Lung (tissue), 17 donors: ENCODE measurements at places on chromosomes 2 and 18. TPM values are rescaled to one million over a fixed set of nuclear protein-coding genes. Genes with fewer than 3 reads are reported as not detected.

Gene KHK
- total RNA-seq: 1.6 TPM

Gene DSG2
- 26.8 TPM for total RNA-seq

Gene TFPI
- total RNA-seq: 253 TPM

Gene TTN
- total RNA-seq: 47.4 TPM

Gene SCN2A
- 0.31 TPM for total RNA-seq

Gene NR4A2
- total RNA-seq: 7.9 TPM

Gene CD8B2
- total RNA-seq: not detected

Gene SULT6B1
- not detected for total RNA-seq

Gene TDRD15
- not detected for total RNA-seq

Gene NETO1
- not detected for total RNA-seq

Gene ACKR3
- 15.8 TPM for total RNA-seq

Gene KLHL29
- total RNA-seq: 2.7 TPM

Gene OSBPL1A
- total RNA-seq: 38.8 TPM

Gene IL1RL2
- total RNA-seq: 0.63 TPM

Gene ABCB11
- 0.15 TPM for total RNA-seq

DNA sequence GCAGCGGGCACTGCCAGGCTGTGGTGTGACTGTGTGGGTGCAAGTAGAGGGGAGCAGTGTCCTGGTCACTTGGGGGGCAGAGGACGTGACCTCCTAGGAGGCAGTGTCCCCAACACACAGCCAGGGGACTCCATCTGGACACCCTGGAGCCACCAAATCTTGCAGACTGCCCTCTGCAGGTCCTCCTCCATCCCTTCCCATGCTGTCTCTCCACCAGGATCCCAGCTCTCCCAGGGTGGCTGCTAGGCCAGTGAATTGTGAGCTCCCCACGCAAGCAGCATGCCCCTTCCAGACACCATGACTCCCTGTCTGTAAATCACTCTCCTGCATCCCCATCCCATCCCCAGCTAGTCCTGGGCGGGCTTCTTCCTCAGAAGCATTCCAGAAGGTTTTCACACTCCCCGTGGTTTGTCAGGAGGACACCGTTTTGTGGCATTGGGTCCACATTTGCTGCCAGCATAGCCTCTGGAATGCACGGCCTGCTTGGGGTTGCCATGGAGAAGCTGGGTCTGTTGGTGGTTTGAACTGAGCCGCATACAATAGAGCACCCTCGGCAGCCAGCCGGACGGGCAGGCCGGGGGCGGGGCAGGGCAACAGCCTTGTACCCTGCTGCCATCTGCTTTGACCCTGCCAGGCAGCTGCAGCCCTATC is 210.7 kb downstream of the KLHL29 start:
- peak; percentile 70 for DNase-seq

DNA sequence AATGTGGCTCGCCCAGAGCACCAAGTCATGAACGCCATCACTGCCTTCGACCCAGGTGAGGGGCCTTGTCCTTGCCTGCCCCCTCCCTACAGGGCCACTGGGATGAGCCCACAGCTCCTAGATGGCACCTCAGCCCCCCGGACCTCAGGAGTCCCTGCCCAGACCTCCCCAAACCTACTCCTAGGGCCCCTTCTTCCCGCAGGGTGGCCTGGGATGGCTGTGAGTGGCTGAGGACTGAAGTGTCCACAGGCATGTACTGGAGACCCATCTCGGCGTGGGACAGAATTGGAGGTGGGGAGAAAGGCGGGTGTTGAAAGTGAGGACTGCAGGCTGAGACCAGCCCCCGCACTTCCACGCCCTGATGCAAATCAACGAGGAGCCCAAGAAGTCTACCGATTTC is 2.8 kb upstream of the TUBB6 start:
- no peak for DNase-seq

DNA sequence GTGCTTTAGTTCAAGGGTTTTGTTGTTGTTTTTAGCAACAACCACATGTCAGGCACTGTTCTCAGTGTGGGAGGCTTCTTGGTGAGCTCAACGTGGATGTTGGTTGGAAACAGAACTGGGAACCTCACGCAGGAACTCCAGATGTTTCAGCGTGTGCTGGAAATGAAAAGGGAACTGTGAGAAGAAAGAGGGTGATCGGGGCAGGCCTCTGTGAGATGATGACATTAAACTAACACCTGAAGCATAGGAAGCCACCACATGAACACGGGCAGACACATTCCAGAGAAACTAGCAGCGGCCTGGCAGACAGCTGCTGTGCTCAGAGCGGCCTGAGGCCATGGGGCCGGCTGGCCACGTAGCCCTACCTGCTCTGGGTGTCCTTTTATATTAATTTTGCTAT is 66.4 kb downstream of the COA5 start:
- no peak for DNase-seq

DNA sequence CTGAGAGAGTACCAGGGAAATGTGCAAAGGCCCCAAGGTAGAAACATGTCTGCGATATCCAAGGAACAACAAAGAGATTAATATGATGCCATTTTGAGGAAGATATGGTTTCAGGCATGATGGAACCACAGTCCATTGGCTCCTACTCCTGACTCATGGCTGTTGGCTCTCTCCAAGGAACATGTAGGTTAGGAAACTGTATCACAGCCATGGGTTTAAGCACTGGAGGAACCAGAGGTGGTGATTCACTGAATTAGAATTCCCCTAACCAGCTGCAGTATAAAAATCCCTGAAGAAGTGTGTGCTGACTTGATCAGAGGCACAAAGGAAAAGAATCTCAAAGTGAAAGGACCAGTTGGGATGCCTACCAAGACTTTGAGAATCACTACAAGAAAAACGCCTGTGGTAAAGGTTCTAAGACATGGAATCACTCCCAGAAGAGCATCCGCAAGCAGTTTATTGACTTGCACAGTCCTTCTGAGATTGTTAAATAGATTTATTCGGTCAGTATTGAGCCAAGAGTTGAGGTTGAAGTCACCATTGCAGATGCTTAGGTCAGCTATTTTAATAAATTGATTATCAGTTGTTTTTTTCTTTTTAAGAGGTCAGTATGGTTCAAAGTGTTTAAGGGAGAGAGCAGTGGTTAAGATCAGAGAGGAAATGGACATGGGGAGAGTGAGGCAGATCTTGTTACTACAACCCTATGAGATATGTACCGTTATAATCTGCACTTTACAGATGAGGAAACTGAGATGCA is 110.7 kb upstream of the OTX1 start:
- DNase-seq: no peak

DNA sequence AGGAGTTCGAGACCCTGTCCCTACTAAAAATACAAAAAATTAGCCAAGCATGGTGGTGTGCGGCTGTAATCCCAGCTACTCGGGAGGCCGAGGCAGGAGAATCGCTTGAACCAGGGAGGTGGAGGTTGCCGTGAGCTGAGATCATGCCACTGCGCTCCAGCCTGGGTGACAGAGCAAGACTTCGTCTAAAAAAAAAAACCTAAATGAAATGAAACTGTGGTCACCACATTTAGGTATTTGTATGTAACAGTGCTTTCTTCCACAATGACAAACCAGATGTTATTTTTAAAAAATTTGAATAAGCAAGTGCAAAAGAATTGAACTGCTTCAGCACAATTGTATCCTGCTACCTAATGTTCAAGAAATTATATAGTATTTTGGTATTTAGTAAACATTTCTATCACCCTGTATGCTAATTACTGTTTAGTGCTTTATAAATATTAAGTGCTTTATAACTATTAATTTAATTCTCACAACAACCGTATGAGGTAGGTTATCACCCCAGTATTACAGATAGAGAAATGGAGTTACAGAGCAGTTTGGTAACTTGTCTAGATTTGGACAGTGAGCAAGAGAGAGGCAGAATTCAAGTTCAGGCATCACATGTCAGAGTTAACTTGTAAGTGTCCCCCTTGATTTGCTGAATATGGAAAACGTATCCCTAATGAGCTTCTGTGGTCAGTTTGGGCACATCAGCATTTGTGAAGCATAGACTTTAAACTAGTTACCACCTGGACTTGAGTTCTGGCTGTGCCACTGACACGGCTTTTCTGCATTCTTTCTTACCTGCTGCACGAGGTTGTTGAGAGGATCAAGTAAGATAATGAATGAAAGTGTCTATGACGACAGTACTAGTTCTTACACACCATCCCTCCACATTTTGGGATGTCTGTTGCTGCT is 14.4 kb downstream of the PHLPP1 start:
- DNase-seq: no peak

- no peak for DNase-seq
Observed at GRCh38 chr18:43547456-43547855, 270.2 kb upstream of the SYT4 start.

GRCh38 chr18:52334896-52335295 is 5.1 kb upstream of the DCC start:
- DNase-seq: no peak

GRCh38 chr2:184463102-184463865 is 135.0 kb upstream of the ZNF804A start:
- no peak for DNase-seq

DNA sequence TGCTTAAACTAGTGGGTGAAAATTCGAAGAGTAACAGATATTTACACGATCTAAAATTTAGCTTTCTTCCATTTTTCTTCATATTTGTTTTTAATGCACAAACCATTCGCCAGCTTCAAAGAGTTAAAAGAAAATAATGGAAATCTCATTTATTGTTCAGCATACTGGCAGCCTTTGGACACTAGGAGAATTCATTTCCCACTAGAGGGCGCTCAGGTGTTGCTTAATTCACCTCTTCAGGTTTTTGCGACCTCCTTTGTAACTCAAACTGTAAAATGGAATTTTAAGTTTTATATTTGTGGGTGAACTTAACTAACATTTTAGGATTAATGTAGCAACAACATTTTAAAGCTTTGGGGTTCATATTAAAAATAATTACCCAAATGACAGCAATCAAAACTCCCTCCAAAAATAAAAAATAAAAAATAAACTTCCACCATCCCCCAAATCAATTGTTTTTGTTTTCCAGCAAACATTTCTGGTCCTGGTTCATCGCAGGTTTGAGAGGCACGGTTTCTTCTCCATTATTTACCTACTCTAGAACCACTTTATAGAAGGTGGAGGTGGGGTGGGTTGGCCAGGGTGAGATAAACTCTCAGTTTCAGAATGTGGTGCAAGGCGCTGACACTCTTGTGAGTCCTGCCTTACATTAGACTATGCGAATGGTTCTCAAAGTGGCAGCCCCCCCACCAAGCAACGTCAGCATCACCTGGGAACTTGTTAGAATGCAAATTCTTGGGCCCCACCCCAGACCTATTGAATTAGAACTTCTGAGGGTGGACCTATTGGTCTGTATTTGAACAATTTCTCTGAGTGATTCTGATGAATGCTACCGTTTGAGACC is 24.7 kb upstream of the PNPT1 start:
- peak; percentile 60 for DNase-seq

DNA sequence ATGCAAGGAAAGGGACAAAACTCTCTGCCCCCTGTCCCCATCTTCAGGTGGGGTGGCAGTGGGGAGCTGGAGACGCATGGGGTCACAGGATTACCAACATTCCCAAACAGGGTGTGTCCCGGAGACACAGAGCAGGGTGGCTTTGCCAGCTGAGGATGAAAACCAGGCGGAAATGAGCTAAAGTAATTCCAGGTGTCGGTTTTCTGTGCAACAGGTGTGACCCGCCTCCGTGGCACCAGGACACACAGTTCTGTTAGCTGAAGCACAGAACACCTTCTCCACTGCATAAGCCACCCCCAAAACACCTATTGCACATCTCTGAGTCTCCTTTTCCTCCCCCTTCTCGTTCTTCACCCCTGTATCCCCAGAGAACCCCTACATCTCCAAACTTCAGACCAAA is 122.7 kb upstream of the GLI2 start:
- DNase-seq: no peak

- no peak for DNase-seq
Observed at GRCh38 chr2:25230948-25231311, 62.5 kb upstream of the POMC start.

- no peak for DNase-seq
Observed at GRCh38 chr2:85635636-85636035, 19.6 kb downstream of the USP39 start.

DNA sequence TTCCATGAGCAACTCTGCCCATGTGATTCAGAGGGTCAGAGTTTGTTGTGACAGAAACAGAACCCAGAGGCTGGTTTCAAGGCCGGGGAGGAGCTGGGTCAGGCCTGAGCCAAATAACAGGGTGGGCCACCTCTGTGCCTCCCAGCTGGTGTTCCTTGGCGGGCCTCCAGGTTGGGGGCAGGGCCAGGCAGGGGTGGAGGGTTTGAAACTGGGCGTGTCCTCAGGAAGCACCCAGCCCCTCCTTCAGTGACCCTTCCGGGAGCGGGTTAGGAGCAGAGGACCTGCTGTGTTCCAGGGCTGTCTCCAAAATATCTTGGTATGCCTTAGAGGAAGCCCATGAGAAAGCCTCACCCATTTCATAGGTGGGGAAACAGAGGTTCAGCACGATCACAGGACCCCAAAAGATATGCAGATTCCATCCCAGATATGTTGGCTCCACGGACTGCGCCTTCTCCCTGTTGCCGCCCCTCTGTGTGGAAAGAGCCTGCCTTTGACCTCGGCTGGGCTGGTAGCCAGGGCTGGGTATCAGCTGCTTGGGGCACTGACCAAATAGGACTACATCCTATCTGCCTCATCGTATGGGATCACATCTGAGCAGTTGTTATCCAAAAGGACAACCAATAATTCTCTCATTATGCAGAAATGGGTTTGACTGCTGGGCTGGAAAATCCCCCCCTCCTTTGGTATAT is 74.8 kb upstream of the GLI2 start:
- peak; percentile 51 for DNase-seq

- no peak for DNase-seq
Observed at GRCh38 chr2:7363906-7364305, 446.7 kb downstream of the RNF144A start.

- DNase-seq: no peak
Observed at GRCh38 chr2:12824351-12824777, 107.6 kb downstream of the TRIB2 start.

- no peak for DNase-seq
Observed at GRCh38 chr2:47720559-47720958, 62.4 kb upstream of the MSH6 start.

DNA sequence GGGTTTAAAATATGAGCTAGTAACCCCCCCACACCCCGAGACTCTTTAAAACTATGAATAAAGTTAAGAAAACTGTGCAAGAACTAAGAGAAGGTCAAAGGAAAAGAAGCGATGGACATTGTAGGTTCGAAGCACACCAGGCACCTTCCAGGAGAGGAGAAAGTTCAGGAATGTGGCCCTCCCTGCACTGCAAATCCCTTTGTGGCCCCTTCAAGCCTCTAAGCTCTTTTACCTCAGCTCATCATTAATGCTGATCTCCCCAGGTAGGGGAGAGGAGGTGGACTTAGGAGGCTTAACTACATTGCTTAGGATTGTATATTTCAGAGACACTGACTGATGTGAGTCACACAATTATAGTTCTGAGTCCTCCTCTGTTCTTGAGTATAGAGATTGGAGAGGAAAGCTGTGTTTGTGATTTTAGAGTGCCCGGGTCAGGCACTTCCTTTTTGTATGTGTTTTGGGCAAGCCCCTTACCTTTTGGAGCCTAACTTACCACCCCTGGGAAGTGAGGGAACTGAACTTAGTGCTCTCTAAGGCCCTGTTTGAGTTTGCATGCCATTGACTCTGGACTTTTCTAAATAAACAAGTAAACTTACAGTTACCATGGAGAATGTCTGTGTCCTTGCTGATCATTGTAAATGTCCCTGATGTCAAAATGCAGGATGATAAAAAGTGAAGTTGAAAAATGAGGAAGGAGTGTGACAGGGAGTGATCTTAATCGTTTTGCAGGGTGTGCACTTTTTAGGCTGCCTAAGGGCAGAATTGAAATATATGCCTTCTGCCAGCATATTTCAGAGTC is 140.8 kb upstream of the ZEB2 start:
- DNase-seq: no peak
